ENCODE measurements at places on chromosomes 1 and 21. TPM values are rescaled to one million over a fixed set of nuclear protein-coding genes. Genes with fewer than 3 reads are reported as not detected.

Gene TDRD10
- total RNA-seq: not detected

Gene MRAP
- not detected for total RNA-seq

Gene SLAMF6
- 24.3 TPM for total RNA-seq

Gene GDAP2
- total RNA-seq: 18.1 TPM

Gene NFASC
- not detected for total RNA-seq

Gene RIIAD1
- not detected for total RNA-seq

Gene FCGR3B
- not detected for total RNA-seq

Gene RIPPLY3
- not detected for total RNA-seq

Gene C1orf21
- total RNA-seq: 4.2 TPM

Gene VAV3
- 2.7 TPM for total RNA-seq

Gene TNFAIP8L2
- 41.8 TPM for total RNA-seq

Gene TAS1R1
- not detected for total RNA-seq

Gene TNFRSF1B
- 229 TPM for total RNA-seq

Gene ARTN
- total RNA-seq: 0.14 TPM

Gene GIPC2
- total RNA-seq: 0.34 TPM

Gene AMPD1
- not detected for total RNA-seq

Gene PTAFR
- 0.40 TPM for total RNA-seq

Gene IRF6
- 0.53 TPM for total RNA-seq

Gene GPR52
- total RNA-seq: 1.2 TPM
